ENCODE measurements at places on chromosomes 3 and 15.

DNA sequence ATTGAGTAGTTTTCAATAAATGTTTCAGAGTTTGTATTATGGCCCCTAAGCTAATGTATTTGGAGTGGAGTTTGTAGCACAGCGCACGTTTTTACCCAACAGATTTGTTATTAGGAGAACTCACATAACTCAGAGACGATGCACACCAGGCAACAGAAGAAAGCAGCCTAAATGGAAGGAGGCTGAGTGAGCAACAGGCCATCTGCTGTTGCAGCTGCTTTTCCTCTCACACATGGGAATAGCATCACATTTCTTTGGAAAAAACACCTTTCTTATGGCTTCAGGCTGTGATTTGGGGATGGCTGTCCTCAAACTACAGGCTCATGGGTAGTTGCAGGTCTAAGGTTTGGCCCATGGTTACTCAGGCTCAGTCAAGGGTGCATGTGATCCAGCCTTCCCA lies 469.3 kb upstream of the MCTP2 start:
- no peak for DNase-seq

DNA sequence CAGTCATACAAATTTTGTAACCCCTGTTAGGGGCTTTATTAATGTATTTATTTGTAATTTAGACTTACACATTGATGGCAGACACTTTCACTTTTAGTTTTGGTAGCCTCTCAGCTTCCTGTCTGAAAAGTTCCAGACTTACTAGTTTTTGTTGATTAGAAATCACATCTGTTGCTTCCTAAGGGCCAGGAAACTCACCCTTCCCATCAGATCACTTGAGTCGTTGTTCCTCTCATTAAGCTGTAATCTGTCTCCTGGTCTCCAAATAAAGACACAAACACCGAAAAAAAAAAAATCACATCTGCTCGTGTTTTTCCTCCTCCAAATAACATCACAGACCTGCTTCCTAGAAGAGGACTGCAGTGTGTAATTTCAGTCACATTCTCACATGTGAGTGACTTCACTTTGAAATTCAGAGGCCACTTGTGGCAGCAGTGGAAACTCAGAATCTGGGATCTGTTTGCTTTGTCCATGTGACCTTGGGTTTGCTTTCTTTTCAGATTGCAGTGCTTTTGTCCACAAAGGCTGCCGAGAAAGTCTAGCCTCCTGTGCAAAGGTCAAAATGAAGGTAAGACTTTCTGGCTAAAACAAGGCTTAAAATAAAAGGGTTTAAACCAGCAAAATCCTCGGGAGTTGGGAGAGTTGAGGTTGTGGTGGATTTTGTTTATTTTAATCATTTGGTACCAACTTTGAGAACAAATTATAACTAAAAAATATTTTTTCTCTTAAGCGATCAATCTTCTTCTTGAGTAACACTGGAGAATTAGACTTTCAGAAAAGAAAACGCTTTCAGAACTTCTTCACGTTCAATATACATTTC lies 87.0 kb downstream of the KLHL25 start:
- no peak for DNase-seq

GRCh38 chr3:141129541-141130011 lies 78.4 kb downstream of the SPSB4 start:
- no peak for DNase-seq

DNA sequence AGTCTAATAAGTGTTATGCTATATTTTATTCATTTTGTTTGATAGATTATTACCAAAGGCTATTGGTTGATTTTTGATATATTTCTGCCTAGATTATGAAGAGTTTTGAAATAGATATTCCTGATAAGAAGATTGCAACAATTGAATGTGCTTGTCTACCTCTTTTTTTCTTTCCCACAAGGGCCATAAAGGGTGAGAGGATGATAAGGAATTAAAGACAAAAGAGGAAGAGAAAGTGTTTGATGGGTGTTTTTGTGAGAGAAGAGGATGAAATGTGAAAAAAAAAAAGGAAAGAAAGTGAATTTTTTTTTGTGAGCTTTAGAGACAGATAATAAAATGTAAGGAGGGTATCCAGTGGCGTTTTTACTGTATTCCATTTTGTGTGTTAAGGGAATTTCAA lies 244.4 kb downstream of the CHST2 start:
- no peak for DNase-seq

DNA sequence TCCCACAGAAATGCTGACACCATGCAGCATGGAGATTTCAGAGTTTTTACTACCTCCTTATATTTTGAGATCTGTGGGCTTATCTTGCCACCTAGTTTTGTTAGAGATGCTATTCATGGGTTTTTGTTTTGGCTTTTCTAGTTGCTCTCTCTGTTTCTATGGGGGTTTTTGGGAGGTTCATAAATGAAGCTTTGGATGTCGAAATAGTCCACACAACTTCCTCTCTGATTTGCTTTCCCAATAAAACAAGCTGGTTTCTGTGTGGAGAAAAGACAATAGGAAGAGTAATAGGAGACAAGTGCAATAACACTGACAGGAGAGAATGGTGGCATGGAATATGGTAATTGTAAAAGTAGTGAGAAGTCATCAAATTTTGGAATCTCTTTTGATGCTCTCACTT lies 106.8 kb upstream of the GPR149 start:
- no peak for DNase-seq

- no peak for DNase-seq
These were observed 2.2 kb downstream of the CHRNA5 start for GRCh38 chr15:78567531-78567930.

GRCh38 chr3:28122227-28122626 lies 119.2 kb upstream of the CMC1 start:
- DNase-seq, result no peak

DNA sequence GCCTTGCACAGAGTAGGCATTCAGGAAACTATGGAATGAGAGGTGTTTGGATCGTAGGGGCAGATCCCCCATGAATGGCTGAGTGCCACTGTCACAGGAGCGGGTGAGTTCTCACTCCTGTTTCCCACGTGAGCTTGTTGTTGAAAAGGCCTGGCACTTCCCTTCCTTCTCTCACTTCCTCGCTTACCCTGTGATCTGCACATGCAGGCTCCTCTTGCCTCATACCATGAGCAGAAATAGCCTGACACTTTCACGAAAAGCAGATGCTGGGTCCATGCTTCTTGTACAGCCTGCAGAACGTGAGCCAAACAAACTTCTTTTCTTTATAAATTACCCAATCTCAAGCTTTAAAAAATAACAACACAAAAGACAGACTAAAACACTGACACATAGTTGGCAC lies 55.4 kb downstream of the AGBL1 start:
- no peak for DNase-seq

GRCh38 chr15:88623061-88623460 lies 1.9 kb downstream of the AEN start:
- no peak for DNase-seq

GRCh38 chr3:77125966-77126365 lies 86.1 kb downstream of the ROBO2 start:
- no peak for DNase-seq

- DNase-seq, result no peak
These were observed 6.4 kb downstream of the BDH1 start for GRCh38 chr3:197549261-197549885.

Measured in dorsolateral prefrontal cortex (tissue), 122 donors.